ENCODE measurements at places on chromosomes 7 and 10.

DNA sequence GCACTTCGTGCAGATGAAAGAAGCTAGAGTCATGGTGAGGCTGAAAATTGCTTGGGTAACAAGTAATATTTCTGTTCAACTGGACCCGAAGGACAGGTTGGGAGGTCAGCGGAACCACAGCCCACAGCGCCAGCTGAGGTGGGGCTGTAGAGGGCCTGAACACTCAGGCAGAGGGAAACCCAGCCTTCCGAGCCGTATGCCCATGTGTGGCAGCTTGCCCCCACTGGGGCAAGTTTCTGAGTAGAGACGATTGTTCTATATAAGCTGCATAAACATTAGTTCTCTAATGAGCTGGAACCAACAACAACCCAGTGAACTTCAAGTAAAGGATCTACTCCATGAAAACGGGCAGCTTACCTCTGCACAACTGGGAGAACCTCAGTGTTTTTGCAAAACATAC, 58.4 kb upstream of the TNS3 start:
- DNase-seq, result no peak

DNA sequence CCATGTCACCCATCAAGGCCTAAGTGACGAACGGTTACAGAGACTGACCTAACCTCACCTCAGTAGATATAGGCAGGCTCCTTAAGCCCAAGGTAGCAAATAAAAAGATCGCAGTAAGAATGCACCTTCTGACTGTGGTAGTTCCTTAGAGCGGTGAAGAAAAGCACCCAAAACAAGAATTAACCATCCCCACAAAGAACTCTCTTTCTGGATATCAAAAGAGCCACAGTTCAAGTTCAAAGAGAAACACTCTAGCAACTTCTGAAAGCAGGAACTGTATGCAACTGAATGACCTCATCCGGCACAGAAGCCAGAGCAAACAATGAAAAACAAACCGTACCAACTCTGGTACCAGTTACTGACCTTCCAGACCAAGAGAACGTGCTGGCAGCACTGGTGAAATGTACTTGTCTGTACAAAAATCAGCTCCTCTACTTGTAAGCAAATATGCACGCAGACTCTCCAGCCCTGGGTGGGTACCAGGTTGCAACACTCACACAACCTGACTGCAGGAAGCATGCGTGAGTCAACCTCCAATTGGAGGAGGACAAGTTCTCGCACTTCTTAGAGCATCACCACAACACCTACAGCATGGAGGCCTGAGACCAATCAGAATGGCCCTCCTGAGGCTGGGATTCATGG, 202.7 kb downstream of the FAM107B start:
- peak; percentile 54 for DNase-seq

GRCh38 chr10:6020826-6021225, 41.3 kb downstream of the IL2RA start:
- no peak for DNase-seq

- no peak for DNase-seq
These were observed 155.4 kb downstream of the NRP1 start for GRCh38 chr10:33179067-33179466.

DNA sequence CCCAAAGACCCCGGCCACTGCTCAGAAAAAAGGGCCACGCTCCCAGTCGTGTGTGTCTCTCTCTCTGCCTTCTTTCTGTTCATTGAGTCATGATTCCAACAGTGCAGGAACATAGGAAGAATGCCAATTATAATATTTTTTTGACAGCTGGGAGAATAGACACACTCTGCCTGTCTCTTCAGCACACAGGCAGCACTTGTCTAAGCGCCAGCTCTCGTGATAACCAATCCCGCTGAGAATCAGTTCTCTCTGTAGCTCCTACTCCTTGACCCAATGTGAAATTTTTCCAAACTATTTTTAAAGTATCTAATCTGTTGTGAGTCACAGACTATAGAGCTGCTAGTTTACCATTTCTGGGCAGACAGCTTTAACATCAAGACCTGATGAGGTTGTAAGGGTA, 145.7 kb upstream of the RHEB start:
- no peak for DNase-seq

- DNase-seq, result no peak
These were observed 22.6 kb upstream of the CROT start for GRCh38 chr7:87322912-87323311.

DNA sequence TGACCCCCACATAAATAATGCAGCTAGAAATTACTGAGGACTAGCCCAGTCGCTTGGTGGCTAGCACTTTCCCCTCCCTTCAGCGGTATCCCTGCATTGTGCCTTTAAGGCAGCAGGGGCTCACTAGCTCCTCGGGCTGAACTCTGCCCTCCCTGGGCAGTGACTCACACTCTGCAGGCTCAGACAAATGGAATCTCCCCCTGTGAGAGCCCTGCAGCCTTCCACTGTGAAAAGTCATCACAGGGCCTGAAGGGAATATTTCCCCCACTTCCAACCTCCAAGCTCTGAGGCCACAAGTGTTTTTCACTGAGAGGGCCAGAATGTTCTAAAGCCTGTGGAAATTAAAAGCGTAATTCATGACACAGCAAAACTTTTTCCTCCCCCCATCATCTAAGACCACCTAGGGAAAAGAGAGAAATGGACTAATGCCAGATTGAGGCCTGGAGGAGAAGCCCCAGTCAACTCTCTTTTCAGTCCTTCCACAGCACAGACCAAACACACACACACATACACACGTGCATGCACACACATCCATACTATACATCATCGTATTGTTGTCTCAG, 93.6 kb upstream of the COL1A2 start:
- DNase-seq, result no peak

DNA sequence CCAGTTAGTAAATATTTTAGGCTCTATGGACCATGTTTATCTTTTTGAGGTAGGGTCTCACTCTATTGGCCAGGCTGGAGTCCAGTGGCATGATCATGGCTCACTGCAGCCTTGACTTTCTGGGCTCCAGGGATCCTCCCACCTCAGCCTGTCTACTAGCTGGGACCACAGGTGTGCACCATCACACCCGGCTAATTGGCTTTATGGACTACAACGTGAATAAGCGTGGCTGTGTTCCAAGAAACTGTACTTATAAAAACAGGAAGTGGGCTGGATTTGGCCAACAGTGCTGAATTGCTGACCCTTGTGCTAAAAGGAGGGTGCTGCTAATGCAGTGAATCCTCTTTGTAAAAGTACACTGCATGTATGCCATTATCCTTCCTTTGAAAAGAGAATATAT, 111.7 kb upstream of the CDK13 start:
- DNase-seq, result peak; percentile 10

DNA sequence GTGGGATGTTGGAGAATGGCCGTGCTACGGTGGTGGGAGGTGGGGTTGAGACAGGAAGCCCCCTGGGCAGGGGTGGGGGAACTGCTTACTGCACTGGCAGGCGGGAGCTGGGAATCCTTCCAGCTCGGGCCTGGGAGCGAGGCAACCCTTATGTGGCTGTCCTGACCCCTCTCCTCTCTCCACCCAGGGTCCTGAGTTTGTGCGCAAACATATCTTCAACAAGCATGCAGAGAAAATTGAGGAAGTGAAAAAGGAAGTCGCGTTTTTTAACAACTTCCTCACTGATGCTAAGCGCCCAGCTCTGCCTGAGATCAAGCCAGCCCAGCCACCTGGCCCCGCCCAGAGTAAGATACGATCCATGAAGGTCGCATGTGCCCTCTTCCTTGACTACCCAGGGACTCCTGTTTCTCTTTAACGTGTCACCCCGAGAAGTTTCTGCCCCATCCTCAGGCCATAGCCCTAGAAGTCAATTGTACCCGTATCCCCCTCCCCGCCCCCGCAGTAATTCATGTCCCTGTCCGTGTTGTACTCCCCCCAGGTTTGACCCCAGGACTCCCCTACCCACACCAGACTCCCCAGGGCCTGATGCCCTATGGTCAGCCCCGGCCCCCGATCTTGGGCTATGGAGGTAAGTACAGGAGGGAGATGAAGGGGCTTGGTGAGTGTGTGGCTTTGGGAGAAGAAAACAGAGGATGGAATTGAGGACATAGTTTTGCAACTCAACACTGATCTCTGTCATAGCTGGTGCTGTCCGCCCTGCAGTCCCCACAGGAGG, 1.8 kb downstream of the UFSP1 start:
- peak; percentile 72 for DNase-seq

DNA sequence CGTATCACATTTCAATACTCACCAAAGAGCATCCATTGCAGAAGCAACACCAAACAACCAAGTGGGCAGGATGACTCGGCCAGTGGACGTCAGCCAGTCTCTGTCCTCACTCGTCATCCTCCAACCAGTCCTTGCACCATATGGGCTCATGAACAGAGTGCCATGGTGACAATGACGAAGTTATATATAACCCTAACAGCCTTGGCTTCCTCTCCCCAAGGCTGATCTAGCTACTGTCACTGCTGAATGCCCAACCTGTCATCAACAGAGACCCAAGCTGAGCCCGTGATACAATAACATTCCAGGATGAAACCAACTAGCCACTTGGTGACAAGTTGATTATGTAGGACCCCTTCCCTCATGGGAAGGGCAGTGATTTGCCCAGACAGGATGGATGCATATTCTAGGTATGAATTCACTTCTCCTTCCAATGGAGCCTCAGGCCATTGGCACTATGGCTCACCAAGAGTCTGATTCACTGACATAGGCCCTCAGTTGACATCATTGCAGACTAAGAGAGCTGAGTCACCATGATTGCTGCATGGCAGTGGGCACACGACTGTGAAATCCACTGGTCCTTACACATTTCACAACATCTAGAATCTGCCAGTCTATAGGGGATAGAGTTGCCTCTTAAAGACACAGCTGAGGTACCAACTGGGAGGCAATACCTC, 26.3 kb upstream of the PPIF start:
- DNase-seq, result peak; percentile 94

- DNase-seq, result no peak
These were observed 223.2 kb downstream of the PTPRN2 start for GRCh38 chr7:158364451-158364850.

DNA sequence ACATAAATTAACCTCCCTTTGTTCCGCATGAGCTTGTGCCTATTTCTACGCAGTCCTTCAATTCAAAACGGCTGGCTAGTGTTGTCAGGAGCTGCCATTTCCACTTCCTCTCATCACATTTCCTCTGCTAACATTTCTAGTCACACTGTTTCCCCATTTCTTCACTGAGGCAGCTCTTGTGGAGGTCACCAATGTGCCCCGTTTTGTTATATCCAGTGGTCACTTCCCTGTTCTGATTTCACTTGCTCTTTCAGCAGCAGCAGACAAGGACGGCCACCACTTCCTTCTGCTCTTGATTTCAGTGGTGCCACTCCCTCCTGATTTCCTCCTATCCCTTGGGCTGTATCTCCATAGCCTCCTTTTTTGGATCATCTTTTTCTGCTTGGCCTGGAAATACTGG, 64.8 kb upstream of the SEC61G start:
- peak; percentile 66 for DNase-seq

GRCh38 chr7:99331002-99331401, 5.3 kb downstream of the ARPC1A start:
- no peak for DNase-seq

- no peak for DNase-seq
These were observed 10.3 kb downstream of the TYW1 start for GRCh38 chr7:67006965-67007364.

GRCh38 chr10:44284198-44285084, 100.5 kb downstream of the CXCL12 start:
- DNase-seq, result no peak

DNA sequence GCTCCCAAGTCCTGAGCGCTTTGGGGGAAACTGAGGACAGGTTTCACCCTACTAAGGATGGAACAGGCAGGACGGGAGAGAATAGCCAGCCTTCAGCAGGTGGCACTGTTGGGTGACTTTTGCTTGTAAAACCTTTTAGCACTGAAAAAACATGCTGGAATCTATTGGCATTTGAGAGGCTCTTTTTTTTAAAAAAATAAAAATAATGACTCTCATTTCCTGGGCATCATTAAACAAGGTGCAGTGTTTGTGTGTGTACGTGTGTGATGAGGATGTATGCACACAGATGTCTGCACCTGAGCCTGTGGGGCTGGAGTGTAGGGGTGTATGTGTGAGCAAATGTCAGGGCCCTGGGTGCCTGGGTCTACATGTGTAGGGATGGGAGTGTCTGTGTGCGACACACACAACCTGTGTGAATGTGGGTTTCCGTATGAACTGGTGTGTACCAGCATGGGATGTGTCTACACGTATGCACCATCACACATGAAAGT, 177.9 kb downstream of the RPS24 start:
- DNase-seq, result no peak

GRCh38 chr10:85060944-85061343, 732.6 kb downstream of the CCSER2 start:
- DNase-seq, result no peak

DNA sequence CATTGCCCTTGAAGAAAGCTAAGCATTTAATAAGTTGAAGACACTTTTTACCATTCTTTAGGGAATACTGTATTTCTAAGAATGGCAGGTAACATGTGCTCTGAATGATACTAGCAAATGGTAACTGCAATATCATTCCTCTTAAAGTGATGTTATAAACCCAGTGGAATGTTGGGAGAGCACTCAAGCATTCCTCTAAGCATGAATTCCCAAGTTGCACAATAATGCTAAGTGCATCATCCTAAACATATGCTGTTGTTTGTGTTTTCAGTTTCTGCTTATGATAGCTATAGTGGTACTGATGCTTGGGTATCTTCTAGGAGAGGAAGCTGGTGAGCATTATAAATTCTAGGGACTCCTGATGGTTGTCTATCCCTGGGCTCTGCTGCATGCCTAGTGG, 673.9 kb downstream of the PHTF2 start:
- no peak for DNase-seq

DNA sequence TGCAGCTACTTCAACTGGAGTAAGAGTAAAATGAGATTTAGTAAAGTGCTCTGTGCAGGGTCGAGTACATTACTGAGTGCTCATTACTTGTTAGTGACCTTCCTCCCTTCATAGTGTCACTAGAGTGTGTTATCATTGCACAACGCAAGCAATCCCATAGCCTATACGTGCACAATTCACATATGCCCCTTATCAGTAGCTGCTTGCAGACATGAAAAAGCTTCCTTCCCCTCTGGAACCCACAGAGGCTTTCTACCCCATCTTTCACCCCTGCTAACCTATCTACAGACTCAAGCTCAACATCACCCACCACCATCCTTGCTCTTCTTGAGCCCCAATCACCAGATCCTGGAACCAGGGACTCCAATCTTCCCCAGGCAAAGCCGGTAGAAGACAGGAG, 59.3 kb downstream of the C7orf25 start:
- DNase-seq, result no peak

DNA sequence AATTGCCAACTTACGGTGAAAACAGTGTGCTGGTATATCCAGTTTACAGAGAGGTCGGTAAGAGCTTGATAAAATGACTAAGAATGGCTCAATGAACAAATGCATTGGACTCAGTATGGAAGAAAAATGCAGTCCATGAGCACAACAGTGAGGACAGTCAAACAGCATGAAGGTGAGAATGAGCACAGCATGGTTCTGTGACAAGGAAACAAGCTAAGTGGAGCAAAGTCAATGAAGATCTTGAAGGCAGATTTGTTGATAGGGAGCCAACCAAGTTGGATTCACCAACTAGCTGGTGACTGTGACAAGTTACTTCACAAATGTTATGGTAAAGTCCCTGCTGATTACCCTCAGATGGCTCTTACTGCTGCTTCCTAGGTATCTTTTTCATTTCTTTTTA, 75.9 kb downstream of the SHOC2 start:
- DNase-seq, result no peak

Data from inflammatory macrophage treated with lipopolysaccharide for 1 hour (primary cell).